ENCODE measurements at places on chromosomes 11 and 22. TPM values are rescaled to one million over a fixed set of nuclear protein-coding genes. Genes with fewer than 3 reads are reported as not detected.

Gene KRTAP5-1
- polyA plus RNA-seq, result not detected

- no peak for DNase-seq
Measured at GRCh38 chr22:47965896-47966295, 1203.4 kb downstream of the TBC1D22A start.

- DNase-seq, result no peak
Measured at GRCh38 chr22:39446239-39446721, 10.5 kb upstream of the MGAT3 start.

Gene OR51B5
- 0.81 TPM for polyA plus RNA-seq

Gene LINC01488
- polyA plus RNA-seq, result 0.06 TPM

DNA sequence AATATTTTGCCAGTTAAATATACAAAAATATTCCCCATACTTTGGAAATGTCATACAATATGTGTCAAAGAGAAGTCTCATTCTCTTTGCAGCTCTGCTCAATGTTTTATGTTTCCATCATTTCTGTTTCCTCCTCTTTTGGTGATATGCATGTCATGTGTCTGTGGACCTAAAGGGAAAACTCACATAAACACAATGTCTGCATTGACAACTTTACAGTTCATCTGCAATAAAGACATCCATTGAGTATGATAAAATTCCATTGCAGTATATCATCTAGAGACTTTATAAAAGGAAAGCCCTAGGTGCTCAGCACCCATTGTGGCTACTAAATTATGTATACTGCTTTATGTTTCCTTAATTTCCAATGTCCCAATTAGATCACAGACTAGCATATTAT is 461.3 kb upstream of the FAT3 start:
- no peak for DNase-seq

Gene APBB1
- 59.2 TPM for polyA plus RNA-seq

- no peak for DNase-seq
Measured at GRCh38 chr11:17760102-17761029, 25.8 kb downstream of the KCNC1 start.

- DNase-seq, result no peak
Measured at GRCh38 chr11:86119077-86119476, 50.2 kb upstream of the PICALM start.

- DNase-seq, result no peak
Measured at GRCh38 chr11:47389577-47390421, 11.5 kb upstream of the SPI1 start.

DNA sequence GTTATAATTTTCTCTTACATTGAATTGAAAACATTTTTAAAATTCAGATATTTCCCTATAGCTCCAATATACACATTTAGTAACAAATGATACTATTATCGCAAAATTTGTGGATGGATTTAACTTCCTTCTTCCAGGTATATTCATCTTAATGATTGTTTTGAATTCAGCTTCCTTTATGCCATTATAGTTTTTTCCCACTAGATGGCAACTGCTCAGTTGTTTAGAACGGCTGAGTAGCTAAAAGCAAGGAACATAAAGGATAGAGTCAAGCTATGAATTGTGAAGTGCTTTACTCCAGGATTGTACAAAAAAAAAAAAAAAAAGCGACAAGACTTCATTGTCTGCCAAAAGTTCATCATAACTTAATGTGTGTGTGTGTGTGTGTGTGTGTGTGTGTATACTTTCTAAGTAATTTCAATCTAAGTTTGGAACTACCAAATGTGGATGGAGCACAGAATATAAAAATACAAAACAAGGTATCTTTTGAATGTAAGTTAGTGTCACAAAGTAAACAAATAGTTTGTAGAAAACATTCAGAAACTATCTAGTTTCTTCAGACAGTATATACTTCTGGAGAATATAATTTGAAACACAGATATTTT is 846.4 kb downstream of the DLG2 start:
- no peak for DNase-seq

Gene TSPAN4
- 65.9 TPM for polyA plus RNA-seq

Gene ACTN3
- 0.31 TPM for polyA plus RNA-seq

DNA sequence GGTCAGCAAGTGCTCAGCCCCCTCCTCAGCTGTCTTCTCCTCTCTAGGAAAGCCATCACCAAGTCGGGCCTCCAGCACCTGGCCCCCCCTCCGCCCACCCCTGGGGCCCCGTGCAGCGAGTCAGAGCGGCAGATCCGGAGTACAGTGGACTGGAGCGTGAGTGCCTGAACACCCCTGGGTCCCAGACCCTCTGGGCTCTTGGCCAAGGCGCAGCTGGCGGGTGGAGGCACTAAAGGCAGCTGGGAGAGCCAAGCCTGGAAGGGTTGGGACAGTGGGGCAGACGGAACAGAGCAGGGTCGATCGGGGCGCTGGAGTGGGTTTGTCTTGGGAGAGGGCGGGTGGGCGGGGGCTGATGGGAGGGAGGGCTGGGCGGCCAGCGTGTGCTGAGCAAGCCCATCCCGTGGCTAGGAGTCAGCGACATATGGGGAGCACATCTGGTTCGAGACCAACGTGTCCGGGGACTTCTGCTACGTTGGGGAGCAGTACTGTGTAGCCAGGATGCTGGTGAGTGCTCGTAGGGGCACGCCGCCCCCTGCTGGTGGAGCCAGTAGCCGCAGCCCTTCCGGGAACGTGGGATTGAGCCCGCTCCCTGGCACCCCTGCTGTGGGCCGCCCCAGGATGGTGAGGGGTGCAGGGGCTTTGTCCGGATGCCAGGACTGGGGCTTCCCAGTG is 14.1 kb upstream of the MDK start:
- no peak for DNase-seq

Gene PGR
- 0.03 TPM for polyA plus RNA-seq

Gene YPEL4
- 5.6 TPM for polyA plus RNA-seq

DNA sequence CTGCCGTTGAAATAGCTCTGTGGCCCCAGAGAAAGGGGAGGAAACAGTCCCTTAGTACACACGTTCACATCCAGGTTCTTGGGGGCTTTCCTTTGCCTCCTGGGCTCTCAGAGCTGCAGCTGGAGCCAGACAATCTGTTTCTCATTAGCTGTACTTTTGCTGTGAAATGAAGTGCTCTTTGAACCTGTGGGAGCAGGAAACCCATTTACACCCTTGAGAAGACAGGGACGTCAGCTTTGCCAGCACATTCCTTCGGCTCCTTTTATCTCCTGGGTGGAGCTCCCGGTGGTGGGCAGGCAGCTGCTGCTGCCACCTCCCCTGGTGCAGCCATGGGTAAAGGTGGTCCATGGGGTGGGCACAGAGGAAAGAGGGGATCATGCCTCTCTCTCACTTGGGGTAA is 80.6 kb upstream of the TIMP3 start:
- DNase-seq, result no peak

Gene RIBC2
- polyA plus RNA-seq, result 6.6 TPM

GRCh38 chr11:29268733-29269132 is 748.1 kb downstream of the KCNA4 start:
- DNase-seq, result no peak

DNA sequence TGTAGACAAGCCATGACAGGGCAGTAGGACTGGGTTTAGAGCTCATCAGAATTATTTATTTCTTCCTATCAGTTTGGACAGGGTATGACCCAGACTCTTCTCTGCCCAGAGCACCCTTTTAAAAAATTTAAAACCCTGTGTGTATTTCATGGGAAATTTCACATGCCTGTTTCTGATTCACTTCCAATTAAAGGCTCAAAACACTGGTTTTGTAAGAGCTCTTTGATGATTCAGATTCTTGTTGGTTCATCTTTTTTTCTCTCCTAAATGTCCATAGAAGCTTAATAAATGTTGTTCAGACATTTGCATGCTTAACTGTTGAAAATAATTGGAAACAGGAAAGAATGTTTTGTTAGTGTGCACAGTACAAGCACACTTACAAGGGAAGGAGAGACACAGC is 13.8 kb downstream of the FLI1 start:
- no peak for DNase-seq

Gene MAJIN
- 0.71 TPM for polyA plus RNA-seq

GRCh38 chr11:128086794-128087193 is 500.6 kb downstream of the ETS1 start:
- no peak for DNase-seq

Gene GGTLC2
- 0.46 TPM for polyA plus RNA-seq

Gene POLR2L
- polyA plus RNA-seq, result 149 TPM

Gene LRRC74B
- polyA plus RNA-seq, result 0.20 TPM

DNA sequence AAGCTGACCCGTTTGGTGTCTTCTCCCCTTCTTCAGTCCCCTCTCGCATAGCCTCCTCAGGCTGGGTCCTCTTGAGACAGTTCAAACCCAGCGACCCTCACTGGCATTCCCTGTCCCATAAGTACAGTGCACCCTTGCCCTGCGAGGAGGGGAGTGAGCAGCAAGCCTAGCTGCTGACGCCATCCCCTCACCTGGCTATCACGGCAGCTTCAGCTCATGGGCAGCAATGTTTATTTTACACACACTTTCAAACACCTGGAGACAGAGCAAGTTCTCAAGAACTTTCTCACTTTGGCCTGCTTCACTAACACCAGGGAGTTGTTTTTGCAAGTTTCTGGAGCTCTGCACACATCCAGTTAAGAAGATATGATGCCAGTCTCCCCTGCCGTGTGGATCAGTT is 189.6 kb upstream of the E2F8 start:
- no peak for DNase-seq

Gene CHADL
- 4.5 TPM for polyA plus RNA-seq

DNA sequence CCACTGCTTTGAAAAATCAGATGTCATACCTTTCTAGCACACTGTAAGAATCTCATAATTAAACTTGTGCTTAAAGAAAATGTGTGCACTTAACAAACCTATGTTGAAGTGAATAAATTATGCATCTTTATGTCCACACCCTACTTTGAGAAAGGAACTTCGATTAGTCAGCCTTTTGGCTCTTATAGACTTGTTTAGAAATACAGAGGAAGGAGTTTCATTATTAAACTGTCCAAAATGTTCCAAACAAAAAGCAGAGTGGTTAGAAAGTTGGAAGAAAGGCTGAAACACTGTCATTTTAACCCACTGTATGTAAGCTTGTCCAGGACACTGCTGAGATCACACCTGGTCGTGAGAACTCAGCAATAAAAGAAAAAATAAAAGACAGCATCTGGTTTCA is 863.2 kb upstream of the CHORDC1 start:
- DNase-seq, result no peak

- no peak for DNase-seq
Measured at GRCh38 chr11:78557236-78557635, 17.4 kb downstream of the NARS2 start.

GRCh38 chr11:121323046-121323607 is 30.6 kb downstream of the SC5D start:
- DNase-seq, result no peak

DNA sequence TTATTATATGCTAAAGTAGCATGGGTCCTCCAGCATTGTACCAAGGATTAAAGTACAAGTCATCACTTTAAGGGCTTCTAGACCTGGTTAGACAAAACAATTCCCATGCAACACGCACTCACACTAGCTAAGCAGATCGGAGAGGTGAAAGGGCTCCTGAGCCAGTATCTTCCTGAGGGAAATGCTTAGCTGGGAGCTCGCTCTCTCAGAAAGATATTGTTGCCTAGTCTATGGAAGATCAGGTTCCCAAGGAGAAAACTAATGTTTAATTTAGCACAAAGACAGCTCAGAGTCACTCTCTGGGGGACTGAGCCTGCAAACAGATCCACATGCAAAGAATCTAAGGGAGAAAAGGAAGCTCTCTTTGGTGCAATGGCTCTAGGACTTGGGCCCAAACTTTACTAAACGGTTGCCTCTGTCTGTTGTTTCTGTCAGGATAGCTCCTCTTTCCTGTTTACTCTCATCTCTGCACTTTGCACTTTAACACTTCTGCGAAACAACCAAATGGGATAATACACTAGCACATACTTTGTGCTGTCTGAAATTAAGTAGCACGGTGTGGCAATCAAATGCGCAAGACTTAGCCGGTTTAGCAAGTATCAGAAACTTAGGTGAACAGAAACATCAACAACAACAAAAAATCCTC is 10.7 kb downstream of the MAML2 start:
- DNase-seq, result no peak

Gene HDHD5
- polyA plus RNA-seq, result 40.2 TPM

Gene FAM180B
- polyA plus RNA-seq, result 0.63 TPM

GRCh38 chr11:3901249-3902025 is 46.0 kb downstream of the STIM1 start:
- DNase-seq, result no peak

DNA sequence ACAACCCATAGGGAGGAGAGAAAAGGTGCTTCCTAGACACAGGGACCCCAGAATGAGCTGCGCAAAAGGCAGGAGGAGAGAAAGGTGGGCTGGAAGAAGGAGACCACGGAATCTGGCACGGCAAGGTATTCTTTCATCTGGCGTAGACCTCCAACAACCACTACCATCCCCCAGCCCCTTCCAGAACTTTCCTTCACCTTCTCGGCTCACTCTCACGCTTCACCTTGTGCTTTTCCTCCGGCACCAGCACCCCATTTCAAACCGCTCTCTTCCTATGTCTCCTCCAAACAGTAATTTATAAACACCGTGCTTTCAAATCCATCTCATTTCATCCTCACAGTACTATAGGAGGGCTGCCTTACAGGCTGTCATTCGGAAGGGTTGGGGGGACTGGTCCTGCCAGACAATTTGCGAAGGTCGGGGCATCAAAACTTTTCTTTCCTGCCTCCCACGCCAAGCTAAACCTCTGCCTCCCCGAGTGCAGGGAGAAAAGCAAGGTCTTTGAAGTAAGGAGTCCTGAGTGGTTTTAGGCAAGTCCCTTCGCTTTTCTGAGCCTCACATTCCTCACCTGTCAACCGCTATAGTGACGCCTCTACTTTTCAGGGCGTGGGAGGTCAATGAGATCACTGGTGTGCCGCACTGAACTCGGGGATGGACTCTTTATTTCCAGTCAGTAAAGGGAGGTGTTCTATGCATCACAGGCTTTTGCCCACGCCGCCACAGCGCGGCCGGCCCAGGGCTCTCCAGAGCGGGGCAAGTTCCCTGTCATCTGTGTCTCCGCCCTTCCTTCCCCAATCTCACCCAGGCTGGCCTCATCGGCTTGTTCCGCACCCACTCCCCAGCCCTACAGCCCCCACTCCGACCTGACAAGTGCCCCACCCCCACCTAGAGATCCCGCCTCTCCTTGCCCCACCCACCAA is 800 bp downstream of the KCTD21 start:
- DNase-seq, result no peak

Gene PLEKHB1
- 17.0 TPM for polyA plus RNA-seq

DNA sequence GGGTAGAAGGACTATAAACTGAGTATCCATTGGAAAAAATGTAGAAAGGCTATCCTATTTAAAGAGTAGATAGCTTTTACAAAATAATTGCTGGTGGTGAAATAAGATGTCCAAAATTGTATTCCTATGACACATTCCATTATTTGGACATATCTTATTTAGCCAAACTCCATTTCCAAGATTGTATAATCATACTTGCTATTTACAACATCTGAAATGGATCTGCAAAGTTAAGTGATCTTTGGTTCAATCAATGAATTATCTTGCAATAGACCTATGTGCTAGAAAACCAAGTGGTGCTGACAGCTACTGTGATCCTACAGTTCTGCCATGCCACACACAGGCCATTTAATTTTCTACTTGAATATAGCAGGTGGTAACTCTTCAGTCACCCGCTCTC is 11.0 kb upstream of the BLID start:
- DNase-seq, result no peak

- no peak for DNase-seq
Measured at GRCh38 chr22:27633296-27633871, 168.2 kb downstream of the MN1 start.

Gene C11orf97
- polyA plus RNA-seq, result not detected

- DNase-seq, result no peak
Measured at GRCh38 chr22:44931077-44931540, 78.7 kb downstream of the PHF21B start.

GRCh38 chr11:75165721-75166120 is 14.8 kb downstream of the SLCO2B1 start:
- no peak for DNase-seq

GRCh38 chr22:48894064-48894671 is 933.5 kb downstream of the BRD1 start:
- DNase-seq, result no peak
